ENCODE measurements at places on chromosomes 2 and 18. TPM values are rescaled to one million over a fixed set of nuclear protein-coding genes. Genes with fewer than 3 reads are reported as not detected.

GRCh38 chr2:188291142-188291616 lies 495 bp upstream of the GULP1 start:
- no peak for DNase-seq

- DNase-seq, result no peak
These were observed 49.7 kb downstream of the TPO start for GRCh38 chr2:1462994-1463393.

DNA sequence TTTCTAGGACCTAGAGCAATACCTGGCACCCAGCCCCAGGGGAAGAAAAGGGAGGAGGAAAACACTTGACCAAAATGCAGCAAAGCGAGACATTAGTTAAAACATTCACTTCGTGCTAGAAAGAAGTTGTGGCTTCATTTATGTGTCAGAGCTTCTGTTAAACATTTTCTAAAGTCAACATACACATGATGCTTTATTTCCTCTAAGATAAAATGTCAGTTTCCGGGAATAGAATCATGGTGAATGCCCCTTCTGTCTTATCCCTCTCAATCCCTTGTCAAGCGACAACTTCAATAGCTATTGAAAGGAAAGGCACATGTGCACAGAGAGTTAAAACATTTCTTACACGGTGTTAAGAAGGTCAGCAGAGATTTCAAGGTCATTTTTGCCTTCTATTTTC lies 404.6 kb upstream of the CWC22 start:
- no peak for DNase-seq

Gene ATG16L1
- total RNA-seq, result 39.2 TPM

Gene TBR1
- not detected for total RNA-seq
